Fibroblast of lung (primary cell): ENCODE measurements at places on chromosomes 13 and 19. TPM values are rescaled to one million over a fixed set of nuclear protein-coding genes. Genes with fewer than 3 reads are reported as not detected.

Gene VN1R4
- total RNA-seq, result not detected in 2 replicates

Gene SHKBP1
- total RNA-seq, result 22.3 and 43.4 TPM in 2 replicates

Gene ZNF793
- 2.6 and 5.9 TPM in 2 replicates for total RNA-seq

Gene FLT1
- total RNA-seq, result 0.77 and 1.3 TPM in 2 replicates

Gene ANGPTL8
- not detected in 2 replicates for total RNA-seq

Gene BLVRB
- 105 and 145 TPM in 2 replicates for total RNA-seq

Gene NOP53
- 59.6 and 110 TPM in 2 replicates for total RNA-seq

Gene CABP5
- not detected in 2 replicates for total RNA-seq

Gene IFNL1
- total RNA-seq, result not detected in 2 replicates

Gene KLK12
- total RNA-seq, result not detected in 2 replicates

Gene SLC7A10
- total RNA-seq, result not detected in 2 replicates

Gene FAM32A
- 102 and 106 TPM in 2 replicates for total RNA-seq

Gene PRR36
- under 0.01 TPM in 1 of 2 replicates, not detected in the other for total RNA-seq

Gene PSG11
- total RNA-seq, result not detected in 2 replicates

Gene FXYD1
- 4.5 and 11.3 TPM in 2 replicates for total RNA-seq

Gene ZNF730
- 1.0 and 1.3 TPM in 2 replicates for total RNA-seq

Gene GPC6
- 33.7 and 50.3 TPM in 2 replicates for total RNA-seq

Gene SPACA4
- not detected in 2 replicates for total RNA-seq

Gene SLITRK6
- total RNA-seq, result 14.6 and 39.5 TPM in 2 replicates

Gene C19orf38
- 1.0 and 1.3 TPM in 2 replicates for total RNA-seq

Gene PEG3
- 3.9 and 5.6 TPM in 2 replicates for total RNA-seq

Gene NXNL1
- total RNA-seq, result not detected in 2 replicates

Gene ZNF177
- total RNA-seq, result 2.1 and 3.3 TPM in 2 replicates

Gene ZMYM2
- total RNA-seq, result 51.1 and 63.4 TPM in 2 replicates

Gene CCDC159
- total RNA-seq, result 10.1 and 11.3 TPM in 2 replicates

Gene NLRP5
- not detected in 2 replicates for total RNA-seq

Gene EPS8L1
- total RNA-seq, result 0.17 and 0.51 TPM in 2 replicates

Gene HSD17B14
- 7.7 and 11.1 TPM in 2 replicates for total RNA-seq

Gene KASH5
- not detected in 2 replicates for total RNA-seq

Gene ADGRE1
- under 0.01 TPM in 1 of 2 replicates, not detected in the other for total RNA-seq

Gene XAB2
- total RNA-seq, result 19.0 and 28.2 TPM in 2 replicates

Gene S1PR2
- total RNA-seq, result 25.9 and 39.3 TPM in 2 replicates

Gene CLIP3
- total RNA-seq, result 8.2 and 19.8 TPM in 2 replicates

Gene NKG7
- not detected in 2 replicates for total RNA-seq

Gene ZNF211
- total RNA-seq, result 11.6 and 16.8 TPM in 2 replicates

Gene ERICH6B
- total RNA-seq, result not detected in 2 replicates

Gene HSPB6
- total RNA-seq, result 47.8 and 54.3 TPM in 2 replicates

Gene CD79A
- total RNA-seq, result under 0.01 and 0.17 TPM in 2 replicates

Gene ZNF419
- total RNA-seq, result 13.6 and 20.3 TPM in 2 replicates

Gene PLIN4
- 2.6 and 5.3 TPM in 2 replicates for total RNA-seq
